HFFc6 (cell line): ENCODE measurements at places on chromosomes 11 and 22. TPM values are rescaled to one million over a fixed set of nuclear protein-coding genes. Genes with fewer than 3 reads are reported as not detected.

GRCh38 chr11:6623391-6624363 is 4.5 kb upstream of the TPP1 start:
- H3K36me3 ChIP-seq: no peaks in the 10 kb centered on the region
- H3K4me3 ChIP-seq: no peak overlapping the region
- H3K27me3 ChIP-seq: no peaks in the 10 kb centered on the region; the same call in 1 of the 2 replicates
- H3K27ac ChIP-seq: no peak overlapping the region
- no peaks in the 10 kb centered on the region for H3K4me1 ChIP-seq
- no peak for DNase-seq

The IGLL5 gene
- not detected in 3 replicates for total RNA-seq

DNA sequence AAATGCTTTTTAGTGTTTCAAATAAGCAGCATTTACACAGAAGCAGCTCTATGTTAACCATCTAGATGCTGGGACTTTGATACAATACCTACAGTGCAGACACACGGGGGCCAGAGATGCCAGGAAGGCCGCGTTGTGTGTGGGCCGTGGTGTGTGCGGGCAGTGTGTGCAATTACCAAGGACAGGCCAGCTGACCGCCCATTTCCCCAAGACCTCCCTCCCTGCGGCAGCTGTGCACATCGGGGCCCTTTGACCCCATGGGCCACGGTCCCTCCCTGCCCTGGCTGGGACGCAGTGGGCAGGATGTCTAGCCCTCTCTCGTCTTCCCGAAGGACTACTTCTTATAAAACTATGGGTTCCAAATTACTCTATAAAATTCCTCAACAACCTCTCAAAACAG is 38.4 kb downstream of the CLTCL1 start:
- no peaks in the 10 kb centered on the region for H3K4me1 ChIP-seq
- no peaks in the 10 kb centered on the region; the same call in none of the 2 replicates for H3K27me3 ChIP-seq
- peaks cover 8% of the 10 kb centered on the region; the same call in 1 of the 2 replicates for H3K36me3 ChIP-seq
- no peak for DNase-seq
- H3K27ac ChIP-seq: no peak overlapping the region

- H3K36me3 ChIP-seq: no peaks in the 10 kb centered on the region
- peaks cover 24% of the 10 kb centered on the region; the same call in 1 of the 2 replicates for H3K4me1 ChIP-seq
- H3K27me3 ChIP-seq: no peaks in the 10 kb centered on the region
- H3K4me3 ChIP-seq: peak overlapping the region; percentile 44; the same call in 1 of the 2 replicates
- peak overlapping the region; percentile 49; the same call in 1 of the 2 replicates for H3K27ac ChIP-seq
Measured at GRCh38 chr11:98365190-98365589, 655.6 kb upstream of the CNTN5 start.

- H3K27me3 ChIP-seq: peaks cover 12% of the 10 kb centered on the region; the same call in 1 of the 2 replicates
- no peaks in the 10 kb centered on the region for H3K36me3 ChIP-seq
- no peak overlapping the region for H3K4me3 ChIP-seq
- no peak overlapping the region for H3K27ac ChIP-seq
- no peak for DNase-seq
- peaks cover 29% of the 10 kb centered on the region for H3K4me1 ChIP-seq
Measured at GRCh38 chr22:45966895-45967365, 10.0 kb downstream of the WNT7B start.
